Activated T-cell treated with anti-CD3 and anti-CD28 coated beads, Interleukin-2, amount 50 U/mL, for 1 hour (primary cell): ENCODE measurements at places on chromosomes 5 and 9.

GRCh38 chr5:88829775-88830174 is 53.2 kb downstream of the MEF2C start:
- DNase-seq: no peak

GRCh38 chr9:71120501-71121247 is 747 bp downstream of the TRPM3 start:
- no peak for DNase-seq

- DNase-seq: no peak
Measured at GRCh38 chr5:128276537-128277216, 193.1 kb downstream of the SLC12A2 start.

DNA sequence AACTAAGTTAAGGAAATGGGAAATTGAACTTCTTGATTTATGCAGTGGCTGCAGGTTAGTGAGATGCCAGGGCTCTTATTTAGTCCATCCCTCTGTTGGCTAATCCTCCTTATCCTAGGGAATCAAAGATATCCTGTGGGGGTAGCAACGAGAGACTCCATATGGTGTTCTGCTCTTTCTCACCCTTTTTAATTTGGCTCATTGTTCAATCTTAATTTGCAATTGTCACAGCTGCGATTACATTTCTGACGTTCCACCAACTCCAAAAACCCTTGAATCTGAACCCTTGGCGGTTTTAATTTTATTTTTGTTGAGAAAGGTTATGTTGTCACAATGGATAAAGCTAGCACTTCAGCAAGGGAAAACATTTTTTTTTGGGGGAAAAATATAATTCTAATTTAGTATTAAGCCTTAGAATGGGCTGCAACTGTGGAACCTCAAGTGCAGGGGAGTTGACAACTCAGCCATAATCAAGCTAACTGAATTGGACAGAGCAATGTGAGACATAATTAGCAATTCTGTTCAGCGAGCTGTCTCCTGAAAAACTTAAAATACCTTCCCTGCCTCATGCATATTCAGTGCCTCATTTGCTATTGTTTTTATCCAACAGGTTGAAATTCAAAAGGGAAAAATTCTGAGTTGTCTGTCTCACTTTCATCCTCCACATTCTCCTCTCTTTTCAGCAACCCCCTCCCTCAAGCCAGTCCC is 91.3 kb downstream of the MAT2B start:
- no peak for DNase-seq

GRCh38 chr9:117733465-117733864 is 29.3 kb downstream of the TLR4 start:
- DNase-seq: no peak

DNA sequence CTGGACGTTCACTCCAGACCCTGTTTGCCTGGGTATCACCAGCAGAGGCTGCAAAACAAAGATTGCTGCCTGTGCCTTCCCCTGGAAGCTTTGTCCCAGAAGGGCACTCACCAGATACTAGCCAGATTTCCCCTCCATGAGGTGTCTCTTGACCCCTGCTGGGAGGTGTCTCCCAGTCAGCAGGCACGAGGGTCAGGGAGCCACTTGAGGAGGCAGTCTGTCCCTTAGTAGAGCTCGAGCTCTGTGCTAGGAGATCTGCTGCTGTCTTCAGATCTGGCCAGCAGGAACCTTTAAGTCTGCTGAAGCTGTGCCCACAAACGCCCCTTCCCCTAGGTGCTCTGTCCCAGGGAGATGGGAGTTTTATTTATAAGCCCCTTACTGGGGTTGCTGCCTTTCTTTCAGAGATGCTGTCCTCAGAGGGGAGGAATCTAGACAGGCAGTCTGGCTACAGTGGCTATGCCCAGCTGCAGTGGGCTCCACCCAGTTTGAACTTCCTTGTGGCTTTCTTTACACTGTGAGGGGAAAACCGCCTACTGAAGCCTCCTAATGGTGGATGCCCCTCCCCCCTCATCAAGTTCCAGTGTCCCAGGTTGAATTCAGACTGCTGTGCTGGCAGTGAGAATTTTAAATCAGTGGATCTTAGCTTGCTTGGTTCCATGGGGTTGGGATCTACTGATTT is 253.9 kb downstream of the SPATA31D1 start:
- no peak for DNase-seq

DNA sequence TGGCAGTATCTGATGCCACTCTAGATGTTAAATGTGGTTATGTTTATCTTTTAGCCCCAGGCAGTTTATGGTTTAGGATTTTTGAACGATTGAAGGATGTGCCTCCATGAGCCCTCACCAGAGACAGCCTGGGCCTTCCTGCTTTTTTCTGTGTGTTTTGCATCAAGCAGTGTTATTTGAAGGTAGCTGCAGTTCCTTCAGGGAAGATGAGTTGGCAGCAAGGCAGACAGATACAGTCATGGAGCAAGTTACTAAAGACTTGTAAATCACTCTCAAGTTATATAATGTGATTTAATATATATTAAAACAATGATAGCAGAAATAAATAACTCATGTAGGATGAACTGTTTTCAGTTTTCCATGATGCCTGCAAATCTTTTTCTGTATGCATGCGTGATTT is 204.9 kb downstream of the CD180 start:
- DNase-seq: no peak
